ENCODE measurements at places on chromosomes 13 and 19.

DNA sequence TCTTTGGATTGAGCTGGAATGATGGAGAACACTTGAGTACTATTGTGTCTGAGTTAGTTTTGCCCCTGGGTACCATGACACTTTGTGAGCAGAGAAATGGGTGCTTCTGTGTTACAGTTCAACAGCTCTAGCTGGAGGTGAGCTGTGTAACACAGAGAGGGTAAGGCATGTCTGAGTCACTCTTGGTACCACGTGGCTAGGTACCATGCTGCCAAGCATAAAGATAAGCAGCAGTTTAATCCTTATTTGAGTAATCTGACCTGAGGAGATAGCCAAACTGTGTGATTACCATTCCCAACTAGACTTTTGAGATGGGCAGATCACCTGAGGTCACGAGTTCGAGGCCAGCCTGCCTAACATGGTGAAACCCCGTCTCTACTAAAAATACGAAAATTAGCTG, 122.0 kb downstream of the OLFM4 start:
- no peak for DNase-seq

- peak; percentile 61 for DNase-seq
Observed at GRCh38 chr19:55454787-55455243, 6.6 kb downstream of the ISOC2 start.

DNA sequence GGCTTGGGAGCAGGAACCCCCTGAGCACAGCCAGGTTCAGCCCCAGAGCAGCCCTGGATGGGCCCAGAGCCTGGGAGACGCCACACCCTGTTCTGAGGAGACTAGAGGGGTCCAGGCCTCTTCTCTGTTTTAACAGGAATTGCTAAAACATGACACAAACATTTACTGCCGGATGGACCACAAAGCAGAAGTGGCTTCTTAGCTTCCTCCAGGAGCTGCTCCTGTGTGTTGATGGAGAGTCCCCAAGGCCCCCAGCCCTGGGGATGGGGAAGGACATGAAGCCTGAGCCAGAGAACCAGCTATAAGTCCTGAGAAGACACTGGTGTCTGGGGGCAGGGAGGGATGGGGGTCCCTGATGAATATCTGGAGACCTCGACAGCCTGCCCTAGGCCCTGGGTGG, 14.6 kb downstream of the CEACAM3 start:
- DNase-seq: no peak

DNA sequence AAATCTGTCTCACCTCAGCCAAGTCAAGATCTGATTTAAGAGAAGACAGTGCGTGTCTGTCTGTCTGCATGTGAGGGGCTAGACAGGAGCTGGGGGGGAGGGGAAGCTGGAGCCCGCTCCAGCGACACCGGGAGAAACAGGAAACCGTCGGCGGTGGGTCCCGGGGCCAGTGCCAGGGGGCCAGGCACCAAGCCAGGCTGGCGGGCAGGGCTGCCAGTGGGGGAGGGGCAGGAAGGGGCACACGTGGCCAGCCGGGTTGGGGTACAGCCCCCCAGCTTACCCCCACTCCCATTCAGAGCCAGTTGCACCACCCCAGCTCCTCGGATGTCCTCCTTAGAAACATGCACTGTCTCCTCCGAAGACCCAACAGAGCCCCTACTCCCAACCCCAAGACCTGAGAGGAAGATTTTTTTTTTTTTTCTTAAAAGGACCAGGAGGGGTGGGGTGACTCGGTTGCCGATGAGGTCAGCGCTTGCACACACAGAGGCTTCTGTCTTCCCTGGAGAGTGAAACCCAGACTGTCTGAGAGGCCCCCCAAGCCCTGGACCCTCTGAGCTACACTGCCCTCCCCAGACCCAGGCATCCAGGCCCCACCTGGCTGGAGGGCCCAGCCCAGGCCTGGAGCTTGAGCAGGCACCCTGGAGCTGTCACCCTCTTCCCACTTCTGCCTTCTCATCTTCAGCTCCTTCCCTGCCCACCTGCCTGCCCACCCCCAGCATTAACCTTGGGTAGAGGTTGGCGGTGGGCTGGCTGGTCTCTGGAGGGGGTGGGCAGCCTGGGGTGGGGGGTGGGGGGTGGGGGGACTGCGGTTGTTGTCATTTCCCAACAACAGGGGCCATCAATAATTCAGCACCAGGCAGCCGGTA, 4.0 kb downstream of the ERF start:
- no peak for DNase-seq

DNA sequence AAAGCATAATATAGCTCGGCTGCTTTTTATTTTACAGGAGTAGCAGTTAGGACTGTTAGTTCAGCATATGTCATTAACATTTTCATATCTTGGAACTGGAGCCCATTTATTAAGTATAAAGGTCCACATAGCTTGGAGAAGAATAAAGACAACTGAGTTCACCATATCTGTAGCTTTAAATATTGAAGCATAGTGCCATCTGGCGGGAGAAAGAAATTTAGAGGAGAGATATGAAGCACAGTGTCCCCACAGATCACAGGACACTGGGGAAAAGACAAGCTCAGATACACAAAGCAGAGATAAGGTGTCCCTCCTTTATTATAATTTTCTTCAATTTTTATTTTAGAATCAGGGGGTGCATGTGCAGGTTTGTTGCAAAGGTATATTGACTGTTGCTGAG, 104.7 kb upstream of the FREM2 start:
- DNase-seq: peak; percentile 34

GRCh38 chr19:44939668-44940067, 2.4 kb upstream of the APOC4 start:
- DNase-seq: no peak

DNA sequence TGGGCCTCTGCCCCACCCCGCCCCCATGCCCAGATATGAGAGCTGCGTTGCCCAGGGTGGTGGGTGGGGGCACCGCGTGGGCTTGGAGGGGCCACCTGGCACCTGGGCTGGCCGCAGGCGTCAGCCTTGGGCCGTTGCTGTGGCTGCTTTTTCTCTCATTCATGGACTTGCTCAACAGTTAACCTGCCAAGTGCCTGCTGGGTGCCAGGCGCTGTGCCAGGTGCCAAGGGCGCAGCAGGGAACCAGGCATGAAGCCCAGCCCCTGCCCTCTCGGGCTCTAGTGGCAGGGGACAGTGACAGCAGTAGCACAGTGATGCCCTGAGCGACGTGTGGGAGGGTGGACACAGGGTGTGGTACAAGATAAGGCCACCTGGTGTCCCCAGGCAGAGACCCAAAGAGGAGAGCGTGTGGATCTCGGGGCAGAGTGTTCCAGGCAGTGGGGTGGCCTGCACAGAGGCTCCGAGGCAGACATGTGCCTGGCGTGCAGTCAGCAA, 28.1 kb downstream of the DHX34 start:
- DNase-seq: no peak

GRCh38 chr19:49975051-49975450, 14.1 kb upstream of the SIGLEC11 start:
- DNase-seq: no peak

GRCh38 chr19:51094696-51095279, 12.1 kb upstream of the KLK14 start:
- DNase-seq: peak; percentile 36

GRCh38 chr13:31970231-31970930, 61.2 kb upstream of the FRY start:
- DNase-seq: no peak

DNA sequence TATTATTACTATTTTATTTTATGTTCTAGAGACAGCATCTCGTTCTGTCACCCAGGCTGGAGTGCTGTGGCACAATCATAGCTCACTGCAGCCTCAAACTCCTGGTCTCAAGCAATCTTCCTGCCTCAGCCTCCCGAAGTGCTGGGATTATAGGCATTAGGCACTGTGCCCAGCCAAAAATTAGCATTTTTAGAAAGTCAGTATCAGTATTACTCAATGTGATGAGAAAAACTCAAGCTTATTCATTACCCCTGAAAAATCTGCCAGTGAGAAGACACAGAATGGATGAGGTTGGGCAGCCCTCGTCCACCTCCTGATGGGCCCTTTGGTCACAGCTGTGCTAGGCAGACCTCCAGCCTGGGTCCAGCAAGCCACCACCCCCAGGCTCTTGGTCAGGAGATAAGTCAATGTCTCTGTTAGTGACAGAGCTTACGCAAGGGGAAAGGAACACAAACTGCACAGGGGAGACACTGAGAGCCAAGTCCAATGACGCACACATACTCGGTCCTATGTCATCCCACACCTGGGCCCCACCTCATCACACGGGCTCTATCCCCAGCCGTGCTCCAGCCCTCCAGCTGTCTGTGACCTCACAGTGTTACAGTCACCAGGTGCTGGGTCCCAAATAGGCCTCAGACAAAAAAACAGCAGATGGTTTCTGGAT, 19.8 kb downstream of the PEPD start:
- DNase-seq: no peak

GRCh38 chr19:45638930-45639729, at the start of gene EML2:
Gene EML2 (minus strand): TSS chr19:45639397. CDS start chr19:45639376, 21 bp downstream.
- peak; percentile 67 for DNase-seq

DNA sequence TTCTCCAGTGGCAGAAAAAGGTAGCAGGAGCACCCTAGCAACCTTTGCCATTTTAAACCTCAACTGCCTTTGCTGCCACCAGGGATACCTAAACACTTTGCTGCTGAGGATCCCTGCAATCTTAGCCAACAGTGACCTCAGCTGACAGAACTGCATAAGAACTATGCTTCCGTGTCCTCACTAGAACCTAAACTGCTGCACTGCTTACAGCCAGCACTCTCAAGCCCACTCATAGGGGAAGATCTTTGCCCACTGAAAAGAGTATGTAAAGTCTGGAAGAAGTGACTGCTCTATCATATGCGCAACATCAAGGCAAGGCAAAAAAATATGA, 270.0 kb upstream of the PCDH20 start:
- no peak for DNase-seq

GRCh38 chr13:99941911-99942310, 29.7 kb downstream of the ZIC5 start:
- DNase-seq: no peak

GRCh38 chr19:4531562-4532165, 3.4 kb downstream of the PLIN5 start:
- no peak for DNase-seq

GRCh38 chr19:2176337-2176994, 12.7 kb downstream of the DOT1L start:
- DNase-seq: no peak

DNA sequence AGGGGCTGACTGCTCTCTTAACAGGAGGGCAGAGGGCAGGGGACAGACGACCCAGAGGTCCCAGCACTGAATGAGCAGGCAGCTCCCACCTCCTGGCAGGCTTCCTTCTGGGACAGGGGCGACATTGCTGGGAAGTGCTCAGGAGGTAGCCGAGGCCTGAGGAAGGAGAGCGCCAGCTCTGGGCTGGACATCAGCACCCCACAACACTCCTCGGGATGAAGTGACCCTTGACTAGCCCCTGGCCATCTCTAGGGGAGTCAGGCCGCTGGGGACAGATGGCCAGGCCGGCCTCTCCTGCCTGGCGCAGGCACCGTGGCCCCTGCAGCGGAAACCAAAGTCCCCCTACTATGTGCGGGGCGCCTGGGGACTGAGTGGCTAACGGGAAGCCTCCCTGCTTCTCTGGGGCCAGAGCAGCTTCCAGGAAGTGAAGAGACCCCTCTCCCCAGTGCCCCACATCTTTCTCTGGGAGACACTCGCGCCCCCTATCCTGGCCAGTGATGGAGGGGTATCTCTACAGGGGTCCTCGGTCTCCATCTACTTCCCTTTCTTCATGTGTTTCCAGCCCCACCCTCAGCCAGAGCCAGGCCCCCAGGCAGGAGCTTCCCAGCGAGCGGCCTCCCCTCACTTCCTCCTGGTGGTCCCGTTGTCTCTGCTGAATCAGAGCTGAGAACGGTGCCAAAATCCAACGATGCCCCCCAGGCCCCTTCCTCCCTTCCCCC, 10.1 kb downstream of the PRR36 start:
- no peak for DNase-seq

GRCh38 chr13:73287831-73288230, 229.0 kb downstream of the KLF5 start:
- DNase-seq: no peak

DNA sequence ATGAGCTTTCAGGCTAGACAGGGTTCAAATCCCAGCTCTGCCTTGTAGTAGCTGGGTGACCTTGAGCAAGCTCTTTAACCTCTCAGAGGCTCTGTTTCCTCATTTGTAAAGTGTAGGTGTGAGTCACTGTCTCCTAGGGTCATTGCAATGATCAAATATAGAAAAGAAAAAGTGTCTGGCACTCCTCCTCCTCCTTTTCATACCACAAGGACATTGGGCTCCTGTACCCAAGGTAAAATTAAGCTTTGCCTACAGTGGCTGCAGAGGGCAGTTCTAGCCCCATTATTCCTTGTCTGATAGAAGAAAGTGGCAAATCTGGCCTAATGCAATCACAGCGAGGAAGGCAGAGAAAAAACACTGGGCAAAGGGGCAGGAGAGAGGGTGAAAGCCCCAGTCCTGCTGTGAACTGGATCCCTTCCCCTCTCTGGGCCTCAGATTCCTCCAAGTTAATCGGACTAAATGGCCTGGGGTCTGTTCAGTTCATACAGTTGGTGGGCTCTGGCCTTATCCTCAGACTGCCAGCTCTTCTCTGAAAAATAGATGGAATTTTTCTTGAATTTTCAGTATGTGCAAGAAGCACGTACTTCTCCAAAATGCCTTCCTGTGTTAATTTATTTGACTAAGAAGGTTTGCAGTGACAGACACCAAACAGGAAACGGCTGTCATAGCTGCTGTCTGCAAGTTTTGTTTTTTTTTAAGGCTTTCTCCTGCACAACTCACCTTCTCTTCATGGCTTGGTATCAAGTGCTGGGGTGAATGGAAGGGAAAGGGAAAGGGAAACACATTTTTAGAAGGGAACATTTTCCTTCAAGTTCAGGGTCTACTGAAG, 35.3 kb downstream of the RGCC start:
- DNase-seq: peak; percentile 62

- DNase-seq: peak; percentile 77
Observed at GRCh38 chr19:3146677-3147100, 10.9 kb downstream of the GNA15 start.

- no peak for DNase-seq
Observed at GRCh38 chr19:31589109-31589508, 239.9 kb upstream of the TSHZ3 start.

DNA sequence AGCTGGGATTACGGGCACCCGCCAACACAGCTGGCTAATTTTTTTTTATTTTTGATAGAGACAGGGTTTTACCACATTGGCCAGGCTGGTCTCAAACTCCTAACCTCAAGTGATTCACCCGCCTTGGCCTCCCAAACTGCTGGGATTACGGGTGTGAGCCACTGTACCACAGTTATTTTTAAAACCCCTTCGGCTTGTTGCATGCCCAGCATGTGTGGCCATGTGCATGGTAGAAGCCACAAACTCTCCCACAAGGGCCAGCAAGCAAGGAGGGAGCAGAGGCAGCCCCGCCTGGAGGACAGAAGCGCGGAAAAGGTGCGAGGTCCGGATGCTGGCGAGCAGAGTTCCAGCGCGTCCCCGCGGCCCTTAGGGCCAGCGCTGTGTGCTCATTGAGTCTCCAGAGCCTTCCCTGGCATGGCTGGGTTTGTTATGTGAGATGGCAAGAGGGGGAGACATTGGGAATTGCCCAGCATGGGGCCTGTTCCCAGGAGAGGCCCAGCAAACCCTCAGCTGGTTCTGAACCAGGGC, 12.9 kb downstream of the THOP1 start:
- no peak for DNase-seq

- peak; percentile 75 for DNase-seq
Observed at GRCh38 chr13:20411638-20412342, 113.9 kb downstream of the CRYL1 start.
